ENCODE measurements at places on chromosomes 4 and X. TPM values are rescaled to one million over a fixed set of nuclear protein-coding genes. Genes with fewer than 3 reads are reported as not detected.

GRCh38 chrX:36314303-36314702, 394.8 kb downstream of the CFAP47 start:
- no peak for DNase-seq

DNA sequence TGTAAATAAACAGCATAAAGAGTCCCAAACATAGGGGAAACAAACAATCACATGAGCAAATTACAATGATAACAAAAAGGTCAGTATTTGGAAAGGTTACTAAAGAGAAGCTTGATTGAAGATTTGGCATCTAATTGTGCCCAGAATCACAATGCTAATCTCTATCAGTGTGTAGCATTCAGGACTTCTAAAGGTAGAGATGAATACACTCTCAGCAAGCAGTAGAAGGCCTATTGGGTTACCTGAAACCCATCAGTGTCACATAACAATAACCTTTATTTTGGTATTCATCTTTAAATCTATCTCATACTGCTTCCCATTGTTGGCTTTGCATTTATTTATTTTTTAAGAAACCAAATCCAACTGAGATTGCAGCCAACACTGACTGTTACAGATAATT, 319.5 kb downstream of the ACTRT1 start:
- DNase-seq, result no peak

DNA sequence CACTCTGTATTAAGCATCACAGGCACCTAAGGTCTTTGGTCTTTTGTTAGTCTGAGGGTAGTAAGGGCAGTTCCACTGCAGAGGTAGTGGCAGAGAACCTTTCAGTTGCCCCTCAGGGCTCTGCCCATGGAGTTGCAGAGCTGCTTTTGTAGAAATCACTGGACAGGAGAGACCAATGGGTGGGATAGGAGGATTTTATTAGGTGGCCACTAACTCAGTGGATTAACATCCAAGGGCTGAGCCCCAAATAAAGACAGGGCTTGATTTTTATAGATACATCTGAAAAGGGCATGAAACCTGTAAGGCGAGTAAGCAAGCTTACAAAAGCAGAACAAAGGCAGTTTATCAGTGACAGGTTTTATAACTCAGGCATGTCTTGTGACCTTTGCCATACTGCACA, 1035.4 kb downstream of the SH3BGRL start:
- no peak for DNase-seq

GRCh38 chr4:63528256-63528991, 880.8 kb downstream of the TECRL start:
- DNase-seq, result no peak

GRCh38 chr4:151864068-151864467, 103.3 kb upstream of the GATB start:
- DNase-seq, result no peak

DNA sequence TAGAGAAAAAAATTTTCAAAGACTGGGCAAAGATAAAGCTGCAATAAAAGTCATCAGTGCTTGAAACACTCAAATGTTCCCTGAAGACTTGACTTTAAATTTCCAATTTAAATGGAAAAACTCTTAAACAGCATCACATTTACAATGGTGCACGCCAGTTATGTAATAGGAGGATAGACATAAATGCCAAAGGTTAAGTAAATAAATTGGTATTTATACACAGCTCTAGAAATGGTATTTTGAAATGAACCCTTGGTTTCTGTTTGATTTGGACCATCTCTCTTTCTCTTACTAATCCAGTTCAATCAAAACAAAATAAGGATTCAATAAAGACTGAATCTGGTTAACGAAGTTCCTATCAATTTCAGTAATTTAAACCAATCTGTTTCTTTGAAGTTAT, 272.6 kb downstream of the GPM6A start:
- no peak for DNase-seq

DNA sequence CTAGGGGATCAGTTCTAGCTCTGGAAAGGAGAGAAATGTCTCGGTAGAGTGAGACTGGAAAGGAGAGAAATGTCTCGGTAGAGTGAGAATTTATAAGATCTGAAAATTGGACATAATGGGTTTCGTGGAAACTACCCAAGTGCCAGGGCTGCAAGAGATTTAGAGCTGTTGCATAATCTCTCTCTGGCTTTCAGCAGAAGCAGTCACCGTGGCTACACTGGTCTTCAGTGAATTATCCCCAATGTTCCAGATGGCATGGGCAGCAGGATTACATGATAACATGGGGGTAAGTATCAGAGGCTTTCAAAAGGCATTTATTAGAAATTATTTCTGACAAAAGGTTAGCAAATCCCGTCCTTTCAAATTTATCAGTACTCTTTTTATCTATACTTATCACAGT, 435.5 kb downstream of the NKX6-1 start:
- no peak for DNase-seq

DNA sequence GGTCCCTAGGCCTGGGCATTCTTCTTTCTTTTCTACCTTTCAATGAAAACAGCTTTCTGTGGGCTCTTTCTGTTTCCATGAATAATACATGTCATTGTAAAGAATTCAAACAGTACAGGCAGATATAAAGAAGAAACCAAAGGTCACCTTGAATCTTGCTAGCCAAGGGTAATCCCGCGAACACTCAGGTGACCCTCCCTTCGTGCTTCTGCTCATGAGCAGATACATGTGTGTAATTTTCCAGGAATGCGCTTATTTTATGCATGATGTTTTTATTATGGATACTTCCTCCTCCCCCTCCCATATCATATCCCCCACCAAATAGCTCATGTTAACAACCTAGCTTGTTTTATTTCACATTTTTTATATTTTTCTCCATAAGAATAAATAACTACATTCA, 9.6 kb upstream of the JAKMIP1 start:
- no peak for DNase-seq

DNA sequence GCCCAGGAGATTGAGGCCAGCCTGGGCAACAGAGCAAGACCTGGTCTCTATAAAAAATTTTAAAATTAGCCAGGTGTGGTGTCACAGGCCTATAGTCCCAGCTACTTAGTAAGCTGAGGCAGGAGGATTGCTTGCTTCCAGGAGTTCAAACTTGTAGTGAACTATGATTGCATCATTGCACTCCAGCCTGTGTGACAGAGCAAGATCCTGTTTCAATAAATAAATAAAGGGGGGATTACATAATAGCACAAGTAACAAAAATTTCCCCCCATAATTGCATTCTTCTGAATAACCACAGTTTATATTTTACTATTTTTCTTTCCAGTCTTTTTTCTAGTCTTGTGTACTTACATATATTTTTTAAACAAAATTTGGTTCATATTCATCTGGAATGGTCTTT, 135.6 kb downstream of the CHIC2 start:
- DNase-seq, result no peak

DNA sequence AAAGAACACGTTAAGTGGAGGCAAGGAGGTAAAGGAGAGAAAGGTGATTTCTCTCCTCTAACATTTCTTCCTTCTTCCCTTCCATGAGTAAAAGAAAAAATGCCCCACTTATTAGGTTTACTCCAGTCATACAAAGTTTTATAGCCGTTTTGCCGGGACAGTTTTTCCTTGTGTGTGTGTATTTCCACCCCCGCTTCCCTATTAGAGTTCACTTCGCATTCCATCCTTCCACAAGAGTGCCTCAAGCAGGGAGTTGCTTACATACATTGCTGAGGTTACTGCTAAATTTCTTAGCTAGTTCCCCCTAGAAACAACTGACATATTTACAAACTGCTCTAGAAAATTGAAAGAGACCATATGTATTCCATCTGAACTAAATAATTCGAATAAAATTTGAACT, 45.2 kb upstream of the BMP15 start:
- no peak for DNase-seq

GRCh38 chr4:65861993-65862392, 191.7 kb upstream of the EPHA5 start:
- DNase-seq, result no peak

DNA sequence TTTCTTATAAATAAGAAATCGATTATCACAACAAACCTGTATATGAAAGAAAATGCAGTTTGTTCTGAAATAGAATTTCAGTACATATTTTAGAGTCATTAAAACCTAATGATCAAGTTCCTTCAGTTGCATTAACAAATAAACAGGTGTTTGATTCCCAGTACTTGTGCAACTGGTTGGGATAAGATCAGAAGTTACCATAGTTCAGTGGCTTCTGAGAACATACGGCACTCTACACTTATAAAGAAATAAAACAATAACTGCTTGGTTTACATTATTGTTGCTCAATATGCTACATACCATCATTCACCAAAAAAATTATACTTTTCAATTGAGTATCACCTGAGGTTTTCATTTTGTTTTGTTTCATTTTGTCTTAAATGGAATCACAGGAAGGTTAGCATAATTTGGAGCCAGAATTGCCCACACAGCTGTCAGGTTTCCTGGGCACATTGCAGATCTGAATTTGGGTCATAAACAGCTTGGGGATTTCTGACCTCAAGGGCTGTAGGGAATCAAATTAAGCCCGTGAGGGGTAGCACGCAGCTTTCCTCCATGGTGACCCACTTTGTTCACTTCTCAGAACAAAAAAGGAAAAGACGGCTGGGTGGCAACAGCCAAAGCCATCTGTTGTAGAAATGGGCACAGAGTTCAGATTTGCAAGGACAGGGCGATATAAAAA, 14.9 kb upstream of the CCNG2 start:
- DNase-seq, result no peak

The TACR3 gene
- not detected for total RNA-seq

The MCTS1 gene
- total RNA-seq, result 67.3 TPM

The RAB40AL gene
- 0.44 TPM for total RNA-seq

The FAM9B gene
- total RNA-seq, result not detected
